Esophagus squamous epithelium (tissue), 5 donors: ENCODE measurements at places on chromosomes 5 and 9. TPM values are rescaled to one million over a fixed set of nuclear protein-coding genes. Genes with fewer than 3 reads are reported as not detected.

- DNase-seq, result no peak
Observed at GRCh38 chr5:141121985-141122384, 367 bp downstream of the PCDHB4 start.

DNA sequence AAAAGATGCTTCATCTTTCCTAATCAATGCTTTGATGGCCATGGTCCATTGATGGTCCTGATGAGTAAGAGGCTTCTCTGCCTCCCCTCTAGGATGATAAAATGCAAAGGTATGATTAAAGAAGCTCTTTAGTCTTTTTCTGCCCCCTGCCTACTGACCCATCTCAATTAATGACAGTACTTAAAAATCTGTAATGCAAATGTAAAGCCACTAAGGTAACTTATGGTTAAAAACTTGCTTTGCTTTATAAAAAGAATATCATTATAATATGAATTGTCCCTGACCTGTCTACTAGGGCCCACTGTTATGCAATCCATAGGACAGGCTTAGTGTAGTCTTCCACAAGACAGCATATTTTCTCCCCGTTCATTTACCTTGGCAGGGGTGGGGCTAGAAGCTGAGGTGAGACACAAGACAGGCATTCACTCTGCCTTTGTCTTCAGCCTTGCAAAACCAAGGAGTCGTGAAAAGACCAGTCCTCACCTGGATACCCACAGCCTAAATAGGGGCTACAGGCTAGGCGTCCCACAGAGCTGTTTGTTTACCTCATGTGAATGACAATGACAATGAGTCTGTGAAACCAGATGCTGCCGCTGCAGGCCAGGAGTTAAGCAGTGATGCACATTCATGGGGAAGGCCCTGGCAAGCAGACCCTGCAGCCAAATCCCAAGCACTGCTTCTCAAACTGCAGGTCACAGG lies 60.4 kb downstream of the BNC2 start:
- DNase-seq, result no peak

- DNase-seq, result no peak
Observed at GRCh38 chr9:18980189-18980588, 52.8 kb downstream of the SAXO1 start.

GRCh38 chr9:36798350-36799065 lies 225.8 kb downstream of the MELK start:
- DNase-seq, result no peak

GRCh38 chr5:124735169-124735858 lies 11.1 kb downstream of the ZNF608 start:
- no peak for DNase-seq

DNA sequence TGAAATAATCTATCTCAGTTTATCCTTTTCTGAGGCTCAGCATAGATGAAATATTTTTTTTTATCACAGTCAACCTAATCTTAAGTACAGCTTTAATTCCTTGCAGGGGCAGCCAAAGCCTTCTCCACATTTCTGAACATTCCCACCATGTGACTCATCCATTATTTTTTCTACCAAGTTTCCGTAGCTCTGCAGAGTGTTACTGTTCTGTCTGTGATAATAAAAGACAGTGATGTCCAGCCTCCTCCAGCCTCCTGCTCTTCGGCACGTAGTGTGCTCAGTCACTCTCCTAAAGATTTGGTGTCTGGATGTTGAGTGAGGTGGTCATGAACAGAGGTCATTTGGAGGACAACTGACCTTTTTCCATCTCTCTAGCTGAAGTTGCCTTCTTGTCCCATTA lies 338.1 kb upstream of the ADAMTS16 start:
- no peak for DNase-seq

- no peak for DNase-seq
Observed at GRCh38 chr9:81182431-81182830, 506.9 kb downstream of the TLE1 start.

GRCh38 chr5:61423487-61424145 lies 91.6 kb downstream of the ZSWIM6 start:
- no peak for DNase-seq

- DNase-seq, result peak; percentile 60
Observed at GRCh38 chr9:121369595-121370265, at the start of gene STOM. TSS of gene STOM (minus strand) at chr9:121370250. CDS start at chr9:121370187, 63 bp downstream.

GRCh38 chr9:122099271-122099869 lies 6.3 kb upstream of the TTLL11 start:
- peak; percentile 20 for DNase-seq

DNA sequence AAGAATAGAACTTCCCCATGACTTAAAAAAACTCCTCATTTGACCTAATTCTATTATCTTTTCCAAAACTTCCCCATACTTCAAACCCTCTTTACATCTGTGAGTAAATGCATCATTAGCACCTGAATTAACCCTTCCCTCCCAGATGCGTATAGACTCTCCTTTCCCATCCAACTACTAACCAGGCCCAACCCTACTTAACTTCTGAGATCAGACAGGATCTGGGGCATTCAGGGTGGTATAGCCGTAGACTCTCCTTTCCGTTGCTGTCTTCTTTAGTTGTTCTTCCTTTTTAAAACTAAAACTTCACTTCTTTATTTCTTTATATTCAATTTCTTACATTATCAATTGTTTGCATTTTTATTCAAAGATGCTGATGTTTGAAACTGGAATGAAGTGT lies 165.2 kb downstream of the SLCO4C1 start:
- DNase-seq, result no peak

GRCh38 chr5:179766021-179766725 lies 27.6 kb upstream of the LTC4S start:
- DNase-seq, result no peak

GRCh38 chr9:28956116-28956880 lies 1383.0 kb upstream of the C9orf72 start:
- DNase-seq, result no peak

GRCh38 chr9:122479062-122479461 lies 1.3 kb upstream of the OR1J1 start:
- no peak for DNase-seq

DNA sequence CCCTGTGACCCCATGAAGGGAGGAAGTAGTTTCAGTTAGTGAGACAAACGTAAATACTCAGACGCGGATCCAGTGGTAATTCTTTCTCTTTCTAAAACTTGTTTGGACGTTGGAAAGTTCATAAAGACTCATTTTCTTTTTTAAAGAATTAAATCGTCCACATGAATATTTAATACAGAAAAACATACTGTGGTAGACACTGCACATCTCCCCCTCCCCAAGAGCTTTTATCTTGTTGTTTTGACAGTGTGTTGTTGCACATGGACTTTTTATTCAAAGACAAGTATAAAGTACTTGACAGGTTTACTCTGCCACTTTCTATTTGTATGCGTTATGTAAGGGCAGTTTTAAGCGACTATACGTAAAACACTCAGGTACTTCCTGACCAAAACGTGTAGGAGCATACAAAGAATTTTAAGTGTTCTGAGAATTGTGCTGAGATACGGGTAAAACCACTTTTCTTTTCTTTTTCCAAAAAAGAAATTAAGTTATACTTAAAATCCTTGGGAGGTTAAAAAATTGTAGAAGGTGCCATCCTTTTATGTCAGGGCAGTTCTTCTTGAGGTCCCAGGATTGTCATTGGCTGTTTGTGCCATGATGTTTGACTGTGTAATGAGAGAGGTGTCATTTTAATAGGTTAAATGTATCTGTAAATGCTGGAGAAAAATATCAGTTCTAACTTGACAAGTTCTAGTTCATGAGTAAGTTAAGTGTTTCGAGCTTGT lies 1.3 kb downstream of the NIPBL start:
- no peak for DNase-seq

DNA sequence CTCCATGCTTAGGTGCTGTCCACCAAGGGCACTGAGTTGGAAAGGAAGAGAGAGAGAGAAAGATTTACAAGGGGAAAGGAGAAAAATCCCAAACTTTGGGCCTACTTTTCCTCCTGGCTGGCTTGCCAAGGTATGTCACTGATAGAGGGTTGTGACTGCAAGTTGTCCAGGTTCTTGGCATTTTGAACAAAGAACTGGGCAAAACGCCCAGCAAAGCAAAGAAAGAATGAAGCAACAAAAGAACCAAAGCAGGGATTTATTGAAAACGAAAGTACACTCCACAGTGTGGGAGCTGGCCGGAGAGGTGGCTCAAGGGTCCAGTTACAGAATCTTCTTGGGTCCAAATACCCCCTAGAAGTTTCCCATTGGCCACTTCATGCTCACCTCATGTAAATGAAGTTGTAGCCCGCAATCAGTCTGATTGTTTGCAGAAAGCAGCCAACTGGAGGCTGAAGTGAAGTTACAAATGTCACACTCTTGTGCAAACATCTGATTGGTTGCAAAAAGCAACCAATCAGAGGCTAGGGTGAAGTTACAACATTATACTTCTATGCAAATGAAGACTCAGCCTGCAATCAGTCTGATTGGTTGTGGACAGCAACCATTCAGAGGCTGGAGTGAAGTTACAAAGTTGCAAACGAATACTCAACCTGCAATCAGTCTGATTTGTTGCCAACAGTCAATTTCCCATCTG lies 263.5 kb downstream of the YTHDC2 start:
- DNase-seq, result no peak

DNA sequence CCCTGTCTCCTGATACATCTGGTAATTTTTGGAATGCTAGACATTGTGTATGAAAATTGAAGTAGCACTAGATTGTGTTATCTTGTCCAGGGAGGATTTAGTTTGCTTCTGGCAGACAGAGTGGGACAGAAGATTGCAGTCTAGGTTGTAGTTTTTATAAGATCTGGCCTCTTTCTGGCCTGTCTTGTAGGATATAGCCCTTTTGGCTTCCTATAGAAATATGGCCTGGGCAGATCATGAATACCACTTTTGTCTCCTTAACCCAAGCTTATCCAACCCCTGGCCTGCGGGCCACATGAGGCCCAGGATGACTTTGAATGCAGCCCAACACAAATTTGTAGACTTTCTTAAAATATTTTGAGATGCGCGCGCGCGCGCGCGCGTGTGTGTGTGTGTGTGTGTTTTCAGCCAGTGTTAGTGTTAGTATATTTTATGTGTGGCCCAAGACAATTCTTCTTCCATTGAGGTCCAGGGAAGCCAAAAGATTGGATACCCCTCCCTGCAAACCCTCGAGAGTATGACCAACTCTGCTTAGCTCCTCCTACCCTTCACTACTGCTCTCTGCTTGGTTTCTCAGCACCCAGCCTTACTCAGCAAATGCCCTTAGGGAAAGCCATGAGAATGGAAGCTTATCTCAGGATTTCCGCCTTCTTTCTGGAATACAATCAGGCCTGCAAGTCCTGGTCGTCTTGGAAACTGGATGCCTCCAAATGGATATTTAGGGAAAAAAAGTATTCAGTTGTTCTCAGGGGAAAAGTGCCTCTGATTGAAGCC lies 26.5 kb downstream of the ANKRD33B start:
- no peak for DNase-seq

DNA sequence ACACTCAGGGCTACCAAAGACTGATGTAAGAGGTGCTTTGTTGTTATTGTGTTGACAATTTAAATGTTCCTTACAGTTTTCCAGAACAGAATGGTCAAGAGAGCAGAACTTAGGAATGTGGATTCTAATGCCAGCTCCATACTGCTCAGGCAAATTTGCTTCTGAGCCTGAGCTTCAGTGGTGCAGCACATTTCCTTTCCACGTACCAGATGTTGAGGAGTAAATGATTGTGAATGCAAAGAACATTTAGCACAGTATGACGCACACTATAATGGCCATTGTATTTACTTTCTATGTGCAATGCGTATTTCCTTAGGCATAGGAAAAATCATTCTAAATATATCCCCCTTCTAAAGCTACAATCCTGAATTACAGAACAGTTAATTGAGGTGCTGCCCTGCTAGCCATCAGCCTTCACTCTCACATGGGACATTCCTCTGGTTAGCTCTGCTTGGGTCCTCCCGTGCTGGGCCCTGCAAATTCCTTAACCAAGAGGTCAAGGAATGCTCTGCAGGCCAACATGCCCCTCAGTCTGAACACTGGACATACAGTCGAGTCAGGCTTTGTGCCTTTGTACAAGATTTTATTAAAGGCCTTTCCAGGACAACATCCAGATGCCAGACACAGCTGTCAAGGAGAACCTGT lies 21.1 kb upstream of the TMEM174 start:
- no peak for DNase-seq

GRCh38 chr9:20199111-20199510 lies 410.3 kb upstream of the SLC24A2 start:
- no peak for DNase-seq

GRCh38 chr5:111211341-111211740 lies 12.8 kb upstream of the CAMK4 start:
- DNase-seq, result no peak

DNA sequence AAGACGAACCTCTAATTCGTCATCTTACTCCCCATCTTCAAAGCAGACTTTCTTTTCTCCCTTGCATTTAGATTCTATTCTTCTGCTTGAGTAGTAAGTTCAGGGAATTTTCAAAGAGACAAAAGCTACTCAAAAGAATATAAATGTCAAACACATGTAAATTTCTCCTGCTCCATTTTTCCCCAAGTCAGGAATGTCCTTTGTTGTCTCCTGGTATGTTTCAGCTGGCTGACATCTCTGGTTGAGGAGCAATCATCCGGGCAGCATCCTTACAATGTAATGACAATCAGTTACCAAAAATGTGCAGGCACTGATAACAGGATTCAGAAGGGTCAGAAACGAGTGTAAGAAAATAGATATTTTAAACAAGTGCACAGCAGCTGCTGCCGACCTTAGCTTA lies 47.6 kb upstream of the PPP1R2B start:
- no peak for DNase-seq

DNA sequence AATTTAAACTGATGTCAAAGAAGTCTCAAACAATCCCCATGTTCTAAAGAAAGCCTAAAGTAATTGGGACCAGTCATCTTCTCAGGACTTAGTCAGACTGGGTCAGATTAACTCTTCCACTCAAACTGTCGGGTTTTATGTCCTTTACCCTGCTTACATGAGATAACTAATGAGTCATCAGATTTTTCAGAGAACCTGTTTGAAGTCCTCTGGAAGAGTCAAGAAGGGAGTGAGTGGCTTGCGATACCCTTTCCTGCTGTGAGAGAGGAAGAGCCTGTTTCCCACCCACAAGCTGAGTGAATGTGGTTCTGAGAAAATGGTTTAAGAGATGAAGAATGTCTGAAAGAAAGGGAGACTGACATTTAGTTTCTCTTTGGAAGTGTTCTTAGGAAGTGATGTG lies 1866.7 kb upstream of the C9orf72 start:
- DNase-seq, result no peak

DNA sequence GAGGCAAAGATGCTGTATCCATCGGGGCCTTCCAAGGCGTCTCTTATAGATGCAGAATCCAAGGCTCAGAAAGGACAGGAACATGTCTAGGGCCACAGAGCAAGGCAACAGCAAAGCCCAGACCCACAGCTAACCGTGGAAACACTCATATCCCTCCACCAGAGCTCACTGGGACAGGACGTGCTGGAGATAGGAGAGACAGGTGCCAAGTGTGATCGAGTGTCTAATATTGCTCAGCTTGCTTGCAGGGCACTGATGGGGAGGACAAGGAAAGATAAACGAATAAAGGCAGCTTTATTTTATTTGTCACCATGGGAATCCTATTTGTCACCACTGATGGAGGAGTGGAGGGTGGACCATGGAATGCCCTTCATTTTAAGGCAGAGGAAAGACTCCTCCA lies 44.0 kb upstream of the AKNA start:
- no peak for DNase-seq

GRCh38 chr5:179302499-179303185 lies 42.6 kb downstream of the ADAMTS2 start:
- no peak for DNase-seq

Gene SH3RF2
- 59.5 TPM for total RNA-seq

Gene FLT4
- total RNA-seq, result 0.97 TPM

Gene SPATA31C2
- total RNA-seq, result not detected

Gene CA9
- total RNA-seq, result not detected

Gene S1PR3
- 14.3 TPM for total RNA-seq

Gene HMMR
- 5.0 TPM for total RNA-seq

Gene NNT
- total RNA-seq, result 31.9 TPM

Gene DOK3
- total RNA-seq, result 4.4 TPM

Gene STK32A
- total RNA-seq, result 0.26 TPM

Gene SHISAL2B
- not detected for total RNA-seq
